ENCODE measurements at places on chromosomes 7 and 10. TPM values are rescaled to one million over a fixed set of nuclear protein-coding genes. Genes with fewer than 3 reads are reported as not detected.

DNA sequence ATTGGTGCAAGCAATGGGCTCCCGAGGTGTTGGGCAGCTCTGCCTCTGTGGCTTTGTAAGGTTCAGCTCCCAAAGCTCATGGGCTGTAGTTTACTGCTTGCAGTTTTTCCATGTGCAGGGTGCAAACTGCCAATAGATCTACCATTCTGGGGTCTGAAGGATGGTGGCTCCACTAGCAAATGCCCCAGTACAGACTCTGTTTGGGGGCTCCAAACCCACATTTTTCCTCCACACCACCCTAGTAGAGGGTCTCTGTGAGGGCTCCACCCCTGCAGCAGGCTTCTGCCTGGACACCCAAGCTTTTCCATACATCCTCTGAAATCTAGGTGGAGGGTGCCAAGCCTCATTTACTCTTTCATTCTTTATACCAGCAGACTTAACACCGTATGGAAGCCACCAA, 17.4 kb upstream of the ZNF37A start:
- DNase-seq: no peak
- H3K27me3 ChIP-seq: peaks cover 6% of the 10 kb centered on the region
- H3K4me3 ChIP-seq: no peak overlapping the region
- H3K36me3 ChIP-seq: peaks cover 4% of the 10 kb centered on the region

Gene TRIM50
- not detected for total RNA-seq

GRCh38 chr10:21737106-21737505, 203.1 kb downstream of the MLLT10 start:
- H3K4me3 ChIP-seq: no peak overlapping the region
- H3K36me3 ChIP-seq: peaks cover 27% of the 10 kb centered on the region
- peaks cover 47% of the 10 kb centered on the region for H3K4me1 ChIP-seq
- no peak for DNase-seq
- no peaks in the 10 kb centered on the region for H3K27me3 ChIP-seq

- no peaks in the 10 kb centered on the region for H3K27me3 ChIP-seq
- H3K27ac ChIP-seq: no peak overlapping the region
- peaks cover 24% of the 10 kb centered on the region for H3K36me3 ChIP-seq
- H3K4me3 ChIP-seq: no peak overlapping the region
- peaks cover 41% of the 10 kb centered on the region for H3K4me1 ChIP-seq
These were observed 51.5 kb downstream of the CCNY start for GRCh38 chr10:35387768-35388167.

- no peak for DNase-seq
- H3K4me3 ChIP-seq: no peak overlapping the region
- no peak overlapping the region for H3K27ac ChIP-seq
These were observed 10.1 kb upstream of the UNC5B start for GRCh38 chr10:71202314-71202713.

- no peak overlapping the region for H3K27ac ChIP-seq
- H3K36me3 ChIP-seq: no peaks in the 10 kb centered on the region
- no peak overlapping the region for H3K4me3 ChIP-seq
- peaks cover 18% of the 10 kb centered on the region for H3K27me3 ChIP-seq
- no peak for DNase-seq
- H3K4me1 ChIP-seq: peaks cover 3% of the 10 kb centered on the region
These were observed 24.7 kb downstream of the ASAH2 start for GRCh38 chr10:50226610-50227009.

Gene SPDYE3
- not detected for total RNA-seq

- peaks cover 28% of the 10 kb centered on the region for H3K36me3 ChIP-seq
- H3K27me3 ChIP-seq: no peaks in the 10 kb centered on the region
- no peak for DNase-seq
- no peak overlapping the region for H3K4me3 ChIP-seq
- H3K4me1 ChIP-seq: peaks cover 10% of the 10 kb centered on the region
- no peak overlapping the region for H3K27ac ChIP-seq
These were observed 180.8 kb downstream of the SFMBT2 start for GRCh38 chr10:7230036-7230435.

- peak; percentile 14 for DNase-seq
- no peak overlapping the region for H3K4me3 ChIP-seq
- H3K27ac ChIP-seq: no peak overlapping the region
- peaks cover 11% of the 10 kb centered on the region for H3K27me3 ChIP-seq
- no peaks in the 10 kb centered on the region for H3K36me3 ChIP-seq
These were observed 40.1 kb downstream of the IQUB start for GRCh38 chr7:123494193-123494796.

Gene RALA
- total RNA-seq: 31.4 TPM

Gene FGL2
- total RNA-seq: 0.55 TPM

- no peak overlapping the region for H3K4me3 ChIP-seq
- peaks cover 10% of the 10 kb centered on the region for H3K27me3 ChIP-seq
- peaks cover 12% of the 10 kb centered on the region for H3K36me3 ChIP-seq
- no peak overlapping the region for H3K27ac ChIP-seq
These were observed 5.7 kb downstream of the RARRES2 start for GRCh38 chr7:150335774-150336112.

- H3K27ac ChIP-seq: no peak overlapping the region
- H3K4me1 ChIP-seq: no peaks in the 10 kb centered on the region
- no peak overlapping the region for H3K4me3 ChIP-seq
- no peaks in the 10 kb centered on the region for H3K36me3 ChIP-seq
- DNase-seq: no peak
These were observed 212.7 kb upstream of the KCND2 start for GRCh38 chr7:120060281-120060680.

- no peak overlapping the region for H3K27ac ChIP-seq
- H3K4me1 ChIP-seq: peaks cover 12% of the 10 kb centered on the region
- no peaks in the 10 kb centered on the region for H3K27me3 ChIP-seq
- DNase-seq: no peak
These were observed 13.6 kb downstream of the VPS50 start for GRCh38 chr7:93245525-93246432.

Measured in activated CD4-positive, alpha-beta memory T cell treated with anti-CD3 and anti-CD28 coated beads for 36 hours (primary cell).